Retina (tissue), 1 donor: ENCODE measurements at places on chromosomes 1 and 21.

GRCh38 chr21:31837618-31838390, 35.0 kb upstream of the HUNK start:
- DNase-seq: no peak

GRCh38 chr1:117932576-117932975, 3.0 kb downstream of the WDR3 start:
- DNase-seq: no peak

DNA sequence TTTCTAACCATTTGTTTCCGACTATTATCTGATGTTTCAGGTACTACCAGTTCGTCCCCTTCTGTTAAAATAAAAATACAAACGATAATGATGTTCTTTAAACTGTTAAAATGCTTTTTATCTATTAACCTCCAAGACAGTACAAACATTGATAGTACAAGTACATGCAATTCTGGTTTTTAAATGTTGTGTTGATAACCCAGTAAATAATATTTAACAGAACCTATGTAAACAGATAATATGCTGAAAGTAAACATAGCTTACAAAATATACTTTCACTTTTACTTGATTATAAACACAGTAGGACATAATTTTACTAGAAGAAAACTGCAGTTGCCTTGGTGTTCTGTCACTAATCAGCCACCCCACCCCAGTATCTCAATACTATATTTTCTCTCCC, 76.9 kb downstream of the COQ8A start:
- DNase-seq: no peak

GRCh38 chr1:96474985-96475743, 246.4 kb upstream of the PTBP2 start:
- DNase-seq: no peak

- DNase-seq: no peak
Observed at GRCh38 chr1:85240174-85240601, 19.3 kb downstream of the C1orf52 start.

GRCh38 chr1:160862203-160863060, at the start of gene CD244:
CD244 (minus strand) TSS chr1:160862887; CDS start chr1:160862677, 210 bp downstream.
- DNase-seq: peak; percentile 6

GRCh38 chr1:58857680-58858673, 74.1 kb upstream of the JUN start:
- no peak for DNase-seq

GRCh38 chr1:223859058-223859457, 13.3 kb upstream of the TP53BP2 start:
- no peak for DNase-seq

DNA sequence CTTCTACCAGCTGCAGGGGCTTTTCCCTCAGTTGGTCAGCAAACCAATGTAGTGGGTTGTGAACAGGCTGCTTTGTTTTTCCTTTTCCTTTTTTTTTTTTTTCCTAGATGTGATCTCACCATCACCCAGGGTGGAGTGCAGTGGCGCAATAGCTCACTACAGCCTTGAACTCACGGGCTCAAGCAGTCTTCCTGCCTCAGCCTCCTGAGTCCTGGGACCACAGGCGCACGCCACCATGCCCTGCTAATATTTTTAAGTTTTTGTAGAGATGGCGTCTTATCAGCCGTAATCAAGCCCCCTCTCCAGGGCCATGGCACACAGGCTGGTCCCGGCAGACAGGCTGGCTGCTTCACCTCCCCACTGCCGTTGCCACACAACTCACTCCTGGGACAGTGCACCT, 3.4 kb upstream of the TRIM11 start:
- DNase-seq: no peak

- no peak for DNase-seq
Observed at GRCh38 chr21:25462517-25462971, 144.7 kb downstream of the MRPL39 start.

DNA sequence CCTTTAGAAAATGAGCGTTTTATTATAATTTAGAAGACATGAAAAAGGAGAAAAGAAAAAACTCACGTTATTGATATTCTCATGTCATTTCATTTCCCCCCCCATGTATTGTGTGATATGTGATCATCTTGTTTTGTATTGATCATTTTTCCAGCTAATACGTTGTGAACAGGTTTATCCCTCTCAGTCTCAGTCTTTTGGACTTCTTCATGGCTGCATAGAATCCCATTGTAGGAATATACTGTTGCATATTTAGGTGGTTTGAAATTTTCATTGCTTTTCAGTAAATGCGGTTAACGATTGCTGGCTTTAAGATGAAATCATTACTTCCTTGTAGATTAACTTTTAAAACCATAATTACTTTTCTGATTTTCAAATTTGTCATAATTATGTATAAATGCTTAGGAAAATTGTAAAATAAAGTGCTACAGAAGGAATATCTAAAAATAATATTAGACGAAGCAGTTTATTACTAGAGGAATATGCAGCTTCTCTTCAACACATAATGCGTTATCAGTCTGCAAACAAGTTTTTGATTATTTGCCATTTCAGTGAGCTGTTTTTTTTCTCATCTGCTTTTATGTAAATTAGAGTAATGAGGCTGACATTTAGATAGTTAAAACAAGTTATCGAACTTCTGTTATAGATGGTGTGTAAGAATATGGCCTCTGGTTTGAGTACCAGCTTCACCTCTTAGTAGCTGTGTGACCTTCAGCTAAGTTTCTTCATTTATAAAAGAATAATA, 1.8 kb downstream of the SON start:
- DNase-seq: no peak

- DNase-seq: no peak
Observed at GRCh38 chr1:116807394-116808199, 53.4 kb downstream of the CD2 start.

- DNase-seq: peak; percentile 36
Observed at GRCh38 chr1:3197781-3198316, 128.8 kb downstream of the PRDM16 start.

DNA sequence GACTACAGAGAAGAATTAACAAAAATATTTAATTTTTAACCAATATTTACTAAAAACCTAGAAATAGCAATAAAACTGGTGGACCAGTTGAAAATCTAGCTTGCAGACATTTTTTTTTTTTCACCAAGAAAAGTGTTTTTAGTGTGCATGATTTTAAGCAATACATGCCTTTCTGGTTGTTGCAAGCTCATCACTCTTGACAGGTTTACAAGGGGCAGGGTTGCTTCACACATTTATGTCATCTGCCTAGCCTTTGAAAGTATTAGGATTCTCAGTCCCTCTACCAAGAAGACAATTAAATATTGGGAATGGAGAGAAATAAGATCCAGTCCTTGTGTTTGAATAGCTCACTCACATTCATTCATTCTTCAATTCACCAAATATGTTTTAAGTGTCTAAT, 53.8 kb upstream of the LYPLAL1 start:
- no peak for DNase-seq

DNA sequence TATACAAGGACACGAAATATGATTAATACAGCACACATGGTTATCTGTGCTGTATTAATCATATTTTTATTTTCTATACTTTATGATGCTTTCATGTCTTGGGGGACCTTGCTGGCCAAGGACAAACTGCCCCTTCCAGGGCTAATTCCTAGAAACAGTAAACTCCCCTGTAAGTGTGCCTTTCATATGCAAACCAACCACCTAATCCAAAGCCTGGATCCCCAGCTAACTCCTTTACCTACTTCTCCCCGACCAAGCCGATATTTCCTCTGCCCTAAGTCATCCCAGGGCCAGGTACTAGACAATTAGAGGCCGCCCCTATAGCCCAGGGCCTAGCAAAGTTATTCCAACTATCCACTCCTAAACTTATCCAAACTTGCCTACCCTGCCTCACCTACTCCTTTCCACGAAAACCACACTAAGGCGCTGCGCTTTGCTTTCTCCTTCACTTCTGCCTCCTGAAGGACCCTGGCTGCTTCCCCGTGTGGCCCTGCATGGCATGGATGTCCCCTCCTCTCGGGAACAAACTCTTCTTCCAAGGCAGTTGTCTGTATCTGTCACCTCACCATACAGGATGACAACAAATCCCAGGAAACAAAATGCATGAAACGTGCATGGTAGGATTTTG, 10.2 kb downstream of the SH3BP5L start:
- DNase-seq: no peak

- no peak for DNase-seq
Observed at GRCh38 chr1:153506831-153507413, 28.9 kb downstream of the S100A6 start.

GRCh38 chr1:81703756-81704463, 96.8 kb upstream of the ADGRL2 start:
- DNase-seq: no peak

GRCh38 chr1:211932933-211933254, 102.3 kb upstream of the LPGAT1 start:
- DNase-seq: no peak

DNA sequence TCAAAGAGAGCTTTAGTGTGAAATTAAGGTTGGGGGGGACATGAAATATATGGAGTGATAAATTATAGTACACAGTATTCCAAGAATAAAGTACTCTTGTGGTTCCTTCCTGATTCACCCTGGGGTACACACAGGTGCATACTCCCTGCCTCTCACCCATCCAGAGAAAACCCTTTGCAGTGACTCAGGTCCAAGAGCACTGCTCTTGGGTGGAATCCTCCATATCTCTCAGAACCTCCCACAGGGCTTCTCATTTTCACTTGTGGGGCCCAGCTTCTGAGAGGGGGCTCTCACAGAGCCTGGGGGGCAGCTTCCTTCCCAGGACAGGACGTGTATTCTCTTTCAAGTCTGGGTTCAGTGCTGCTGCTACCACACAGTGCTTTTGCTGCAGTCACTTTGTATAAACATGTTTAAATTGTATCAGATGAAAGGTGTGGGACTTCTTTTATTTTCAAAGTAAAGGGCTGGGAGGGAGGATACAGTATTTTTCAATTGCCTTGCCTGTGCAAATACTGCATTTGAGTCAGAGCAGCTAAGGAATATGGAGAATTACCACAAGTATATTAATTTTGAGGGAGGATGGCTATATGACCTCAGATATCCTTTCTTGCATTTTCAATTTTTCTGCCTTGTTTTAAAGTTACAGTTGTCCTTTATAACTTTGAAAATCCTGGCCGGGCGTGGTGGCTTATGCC, 24.9 kb upstream of the BMP8A start:
- DNase-seq: no peak

- DNase-seq: no peak
Observed at GRCh38 chr1:211925016-211925415, 94.5 kb upstream of the LPGAT1 start.
